ENCODE measurements at places on chromosomes 12 and 14.
A peak's percentile ranks its signal among the peaks of the same experiment; 100 is the strongest.

DNA sequence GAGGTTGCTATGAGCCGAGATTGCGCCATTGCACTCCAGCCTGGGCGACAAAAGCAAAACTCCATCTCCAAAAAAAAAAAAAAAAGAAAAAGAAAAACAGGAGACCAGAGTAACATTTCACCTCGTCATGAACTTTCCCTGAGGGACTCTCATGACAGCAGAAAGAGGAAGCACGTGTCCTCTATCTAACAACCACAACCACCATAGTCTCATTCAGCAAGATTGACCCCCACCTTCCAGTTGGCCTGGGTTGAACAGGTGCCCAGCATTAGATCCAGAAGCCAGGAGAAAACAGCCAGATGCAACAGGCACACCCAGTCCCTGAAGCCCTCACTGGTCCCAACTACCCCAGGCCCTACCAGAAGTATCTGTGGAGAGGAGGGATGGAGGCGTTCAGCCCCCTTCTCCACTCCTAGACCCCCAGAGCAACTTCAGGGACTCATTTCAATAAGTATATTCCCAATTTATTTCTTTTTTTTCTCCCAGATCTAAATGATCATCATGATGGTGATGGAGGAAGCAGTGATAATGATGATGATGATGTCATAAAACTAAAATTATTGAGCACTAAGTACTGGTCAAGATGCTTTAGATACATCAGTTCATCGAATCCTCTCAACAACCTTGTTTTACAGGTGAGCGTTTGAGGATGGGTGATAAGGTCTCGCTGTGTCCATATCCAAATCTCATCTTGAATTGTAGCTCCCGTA, 235.0 kb downstream of the EFCAB11 start:
- DNase-seq, result no peak

- no peak for DNase-seq
These were observed 96.6 kb upstream of the NEDD1 start for GRCh38 chr12:96810477-96810876.

GRCh38 chr12:83821967-83822366, 1090.6 kb downstream of the SLC6A15 start:
- no peak for DNase-seq

DNA sequence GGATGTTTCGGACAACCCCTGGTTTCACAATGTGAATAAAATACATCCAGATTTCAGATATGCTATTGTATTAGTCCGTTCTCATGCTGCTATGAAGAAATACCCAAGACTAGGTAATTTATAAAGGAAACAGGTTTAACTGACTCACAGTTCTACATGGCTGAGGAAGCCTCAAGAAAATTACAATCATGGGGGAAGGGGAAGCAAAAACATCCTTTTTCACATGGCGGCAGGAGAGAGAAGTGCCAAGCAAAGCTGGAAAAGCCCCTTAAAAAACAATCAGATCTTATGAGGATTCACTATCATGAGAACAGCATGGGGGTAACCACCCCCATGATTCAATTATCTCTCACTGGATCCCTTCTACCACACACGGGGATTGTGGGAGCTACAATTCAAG, 451.7 kb downstream of the MDGA2 start:
- no peak for DNase-seq

- DNase-seq, result no peak
These were observed 17.8 kb downstream of the CDK2AP1 start for GRCh38 chr12:123253641-123254459.

DNA sequence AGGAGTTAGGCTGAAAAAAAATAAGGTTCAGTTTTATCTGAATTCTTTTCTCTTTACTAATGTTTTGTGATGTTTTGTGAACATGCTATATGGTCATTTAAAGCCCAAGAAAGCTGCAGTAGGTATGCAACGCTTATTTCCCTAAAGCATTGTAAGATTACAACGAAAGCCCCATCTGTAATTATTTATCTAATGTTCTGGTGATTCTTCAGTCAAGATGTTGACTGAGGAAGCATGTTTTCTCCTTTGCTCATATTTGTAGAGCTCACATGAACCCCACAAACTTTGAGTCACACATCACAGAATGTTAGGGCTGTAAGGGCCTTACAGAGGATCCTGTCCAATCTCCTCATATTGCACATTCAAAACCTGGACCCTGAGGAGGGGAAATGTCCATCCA, 3.2 kb upstream of the TUBA1C start:
- DNase-seq, result no peak

DNA sequence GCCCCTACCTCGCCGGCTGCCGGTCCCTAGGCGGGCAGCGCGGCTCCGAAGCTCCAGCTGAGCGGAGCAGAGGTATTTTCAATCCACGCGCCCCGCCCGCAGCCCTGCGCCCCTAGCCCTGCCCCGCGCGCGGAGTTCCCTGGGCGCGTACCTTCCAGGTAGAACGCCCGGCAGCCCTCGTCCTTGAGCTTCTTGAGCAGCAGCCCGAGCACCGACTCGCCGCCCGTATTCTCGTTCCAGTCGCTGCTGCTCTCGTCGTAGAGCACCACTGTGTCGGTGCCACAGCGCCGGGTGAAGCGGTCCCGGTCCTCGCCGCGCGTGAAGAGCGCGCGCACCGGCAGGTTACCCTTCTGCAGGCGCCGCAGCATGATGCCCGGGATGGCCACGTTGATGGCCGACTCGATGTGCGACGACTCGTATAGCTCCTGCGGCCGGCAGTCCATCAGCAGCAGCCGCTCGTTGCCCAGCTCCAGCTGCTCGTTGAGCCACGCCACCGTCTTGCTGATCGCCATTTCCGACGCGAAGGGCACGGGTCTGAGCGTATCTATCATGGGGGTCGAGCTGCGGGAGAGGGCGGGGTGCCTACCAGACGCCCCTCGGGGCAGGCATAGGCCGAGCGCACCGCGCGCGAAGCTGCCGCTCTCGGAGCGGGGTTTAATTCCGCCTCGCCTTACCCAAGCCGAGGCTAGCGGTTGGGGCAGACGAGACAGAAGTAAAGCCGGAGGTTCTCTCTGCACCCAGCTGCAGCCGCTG, 636 bp downstream of the DUSP6 start:
- DNase-seq, result peak; percentile 26

- DNase-seq, result no peak
These were observed 104.5 kb downstream of the SLC8A3 start for GRCh38 chr14:70084226-70084625.

GRCh38 chr14:59836116-59836515, 34.5 kb downstream of the RTN1 start:
- DNase-seq, result no peak

DNA sequence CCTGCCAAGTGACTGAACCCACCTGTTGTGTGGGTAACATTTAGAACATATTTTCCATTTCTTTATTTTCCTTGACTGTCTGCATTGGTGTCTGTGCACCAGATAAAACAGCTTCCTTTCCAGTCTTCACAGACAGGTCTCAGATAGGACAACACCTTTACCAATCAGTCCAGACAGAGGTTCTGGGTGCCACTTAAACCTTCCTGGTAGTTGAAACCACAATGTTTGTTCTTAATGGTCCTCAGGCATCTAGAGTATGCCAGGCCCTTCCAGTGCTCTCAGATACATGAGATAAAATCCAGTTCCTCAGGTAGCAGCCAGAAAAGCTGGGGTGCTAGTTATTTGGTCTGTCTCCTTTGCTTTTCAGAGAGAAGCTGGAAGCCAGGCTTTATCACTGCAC, 7.0 kb upstream of the CLEC2D start:
- no peak for DNase-seq

- DNase-seq, result no peak
These were observed 86.5 kb upstream of the DIO3 start for GRCh38 chr14:101474563-101475455.

GRCh38 chr12:122517877-122518276, 8.9 kb downstream of the RSRC2 start:
- DNase-seq, result no peak

DNA sequence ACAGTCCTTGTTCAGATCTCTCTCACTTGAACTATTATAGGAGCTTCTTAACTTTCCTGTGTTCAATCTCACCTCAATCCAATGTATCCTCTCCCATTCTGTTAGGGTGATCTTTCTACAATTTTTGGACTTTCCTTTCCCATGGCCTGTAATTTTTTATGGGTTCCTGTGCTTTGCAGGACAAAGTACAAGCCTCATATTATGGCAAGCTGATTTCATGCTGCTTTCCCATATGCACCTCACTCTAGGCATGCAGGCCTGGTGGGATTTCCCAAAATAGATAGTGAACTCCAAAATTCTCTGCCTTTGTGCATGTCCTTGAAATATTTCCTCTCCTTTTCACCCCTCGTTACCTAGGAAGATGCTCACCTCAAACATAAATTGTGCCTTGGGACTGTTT, 499.4 kb downstream of the NAV3 start:
- DNase-seq, result no peak

GRCh38 chr12:111605911-111606766, 7.0 kb upstream of the ATXN2 start:
- DNase-seq, result no peak

DNA sequence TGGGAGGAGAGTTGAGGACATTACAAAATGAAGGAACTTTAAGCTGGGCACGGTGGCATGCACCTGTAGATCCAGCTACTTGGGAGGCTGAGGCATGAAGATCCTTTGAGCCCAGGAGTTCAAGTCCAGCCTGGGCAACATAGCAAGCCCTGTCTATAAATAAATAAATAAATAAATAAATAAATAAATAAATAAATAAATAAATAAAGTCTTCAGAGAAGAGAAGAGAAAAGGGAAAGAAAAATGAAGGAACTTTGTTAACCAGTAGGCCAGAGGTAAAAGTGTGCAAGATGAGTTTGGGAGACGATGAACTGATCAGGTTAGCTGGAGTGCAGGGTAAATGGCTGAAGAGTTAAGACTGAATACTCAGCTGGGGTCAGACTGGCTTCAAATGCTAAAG, 20.1 kb downstream of the PNMA1 start:
- no peak for DNase-seq

GRCh38 chr14:71049435-71050133, 142.3 kb downstream of the PCNX1 start:
- no peak for DNase-seq

- DNase-seq, result no peak
These were observed 123.4 kb downstream of the PTPRQ start for GRCh38 chr12:80567401-80567800.

- DNase-seq, result no peak
These were observed 15.1 kb downstream of the LRTM2 start for GRCh38 chr12:1835211-1836131.

DNA sequence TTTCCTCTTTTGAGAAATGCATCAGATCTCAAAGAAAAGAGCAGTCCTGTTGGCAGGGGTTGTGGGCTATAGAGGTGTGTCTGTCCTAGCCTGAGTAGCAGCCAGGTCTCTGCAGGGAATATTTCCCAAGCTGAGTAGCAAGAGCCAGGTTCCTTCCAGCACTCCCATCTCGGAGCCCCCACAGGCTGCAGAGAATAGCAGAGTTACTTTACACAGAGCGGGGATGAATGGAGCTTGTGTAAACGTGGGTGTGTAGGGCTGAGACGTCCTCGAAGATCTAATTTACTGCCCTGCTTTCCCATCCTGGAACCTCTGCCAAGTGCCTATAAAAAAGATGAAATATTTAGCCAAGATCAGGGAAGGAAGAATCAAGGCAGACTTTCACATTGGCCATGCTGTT, 156.6 kb downstream of the TSPAN9 start:
- DNase-seq, result no peak

DNA sequence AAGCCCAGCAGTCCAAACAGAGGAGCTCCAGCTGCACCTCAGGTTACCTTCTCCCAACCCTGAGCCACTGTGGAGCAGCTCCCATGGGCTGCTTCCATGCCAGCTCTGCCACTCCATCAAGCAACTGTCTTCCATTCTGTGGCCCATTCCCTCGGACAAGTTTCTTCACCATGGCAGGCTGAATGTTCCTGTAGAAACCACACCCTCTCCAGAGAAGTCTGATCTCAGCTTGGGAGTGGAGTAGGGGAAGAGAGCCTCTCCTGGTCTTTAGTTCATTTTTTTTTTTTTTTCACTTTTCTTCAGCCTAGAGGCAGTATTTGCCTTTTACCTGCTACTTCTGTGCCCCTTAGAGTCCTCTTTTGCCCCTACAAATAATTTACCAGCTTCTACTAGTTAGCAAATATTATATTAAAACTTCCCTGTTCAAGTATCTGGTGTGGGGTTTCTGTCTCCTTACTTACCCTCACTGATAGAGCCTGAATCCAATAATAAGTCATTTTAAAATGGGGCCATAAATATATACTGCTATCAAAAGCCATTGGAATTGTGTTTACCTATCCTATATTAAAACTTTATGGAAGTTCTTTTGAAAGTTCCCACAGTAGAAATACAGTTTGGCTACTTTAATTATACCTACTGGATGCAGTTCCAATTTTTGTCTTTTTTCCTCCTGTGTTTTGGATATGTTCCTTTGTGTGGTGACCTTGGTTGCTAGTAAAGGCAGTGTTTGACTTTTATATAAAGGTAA, 11.7 kb upstream of the SLC17A8 start:
- DNase-seq, result no peak

- no peak for DNase-seq
These were observed 56.7 kb downstream of the PPFIBP1 start for GRCh38 chr12:27580561-27581330.

- no peak for DNase-seq
These were observed 397.4 kb downstream of the RAD51B start for GRCh38 chr14:68216957-68217356.

DNA sequence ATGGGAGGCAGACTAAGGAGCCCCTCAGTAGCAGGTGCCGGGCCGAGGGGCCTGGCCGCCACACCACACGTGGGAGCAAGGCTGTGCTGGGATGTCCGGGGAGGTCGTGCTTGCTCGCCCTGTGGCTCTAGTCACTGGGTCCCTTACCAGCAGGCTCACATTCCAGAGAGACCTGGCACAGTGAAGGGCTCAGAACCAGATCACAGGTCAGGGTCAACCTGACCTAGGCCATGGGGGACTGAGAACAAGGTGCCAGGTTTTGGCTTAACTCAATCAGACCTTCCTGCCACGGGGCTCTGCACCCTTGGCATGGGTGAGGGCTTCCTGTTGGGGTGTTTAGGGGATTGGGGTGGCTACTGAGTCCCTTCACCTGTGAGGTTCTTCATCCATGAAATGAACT, 22.3 kb downstream of the DEGS2 start:
- DNase-seq, result no peak

DNA sequence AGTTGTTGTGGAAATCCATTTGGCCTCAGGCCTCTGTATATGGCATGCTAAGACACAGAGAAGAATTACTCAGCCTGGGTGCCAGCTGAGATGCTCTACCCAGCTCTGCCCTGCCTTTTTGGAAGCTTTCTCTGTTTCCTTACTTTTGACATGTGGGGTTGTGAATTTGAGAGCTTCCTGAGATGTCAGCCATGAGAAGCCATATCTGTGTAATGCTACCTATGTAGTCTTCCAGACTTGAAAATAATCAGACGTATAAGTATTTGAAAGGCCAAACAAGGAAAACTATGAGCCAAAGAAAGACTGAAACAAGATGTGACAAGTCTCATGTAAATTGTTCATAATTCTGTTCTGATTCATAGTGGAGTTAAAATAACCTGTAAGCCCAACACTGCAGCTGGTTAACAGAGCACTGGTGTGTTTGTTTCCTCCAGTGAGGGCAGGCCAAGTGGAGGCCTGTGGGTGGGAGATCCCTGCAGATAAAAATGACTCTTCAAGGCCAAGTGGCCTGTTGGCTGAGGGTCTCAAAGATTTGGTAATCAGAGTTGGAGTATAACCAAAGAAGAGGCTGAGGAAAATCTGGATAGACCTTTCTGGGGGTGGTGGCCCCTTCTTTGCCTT, 94.0 kb downstream of the TMX1 start:
- no peak for DNase-seq

Data from activated naive CD4-positive, alpha-beta T cell (primary cell).